ENCODE measurements at places on chromosomes 7 and 10.

- no peak for DNase-seq
Measured at GRCh38 chr7:27640884-27641574, 21.7 kb downstream of the HIBADH start.

- DNase-seq = peak; percentile 62
Measured at GRCh38 chr10:124651402-124651891, 92.7 kb downstream of the FAM53B start.

DNA sequence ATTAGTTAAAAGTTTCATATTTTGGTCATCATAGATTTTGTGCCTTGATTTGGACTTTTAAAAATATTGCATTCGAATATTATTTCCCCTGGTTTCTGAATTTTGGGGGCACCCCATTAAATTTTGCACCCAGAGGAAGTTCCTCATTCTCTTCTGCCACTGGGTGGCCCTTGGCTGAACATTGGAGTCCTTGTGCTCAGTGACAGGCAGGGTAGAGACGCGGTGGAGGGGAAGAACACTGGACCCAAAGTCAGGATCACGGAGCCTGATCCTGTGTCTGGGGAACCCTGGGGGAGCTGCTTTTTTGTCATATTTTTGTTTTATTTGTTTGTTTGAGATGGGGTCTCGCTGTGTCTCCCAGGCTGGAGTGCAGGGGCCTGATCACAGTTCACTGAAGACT is 74.7 kb downstream of the MKI67 start:
- DNase-seq = no peak

DNA sequence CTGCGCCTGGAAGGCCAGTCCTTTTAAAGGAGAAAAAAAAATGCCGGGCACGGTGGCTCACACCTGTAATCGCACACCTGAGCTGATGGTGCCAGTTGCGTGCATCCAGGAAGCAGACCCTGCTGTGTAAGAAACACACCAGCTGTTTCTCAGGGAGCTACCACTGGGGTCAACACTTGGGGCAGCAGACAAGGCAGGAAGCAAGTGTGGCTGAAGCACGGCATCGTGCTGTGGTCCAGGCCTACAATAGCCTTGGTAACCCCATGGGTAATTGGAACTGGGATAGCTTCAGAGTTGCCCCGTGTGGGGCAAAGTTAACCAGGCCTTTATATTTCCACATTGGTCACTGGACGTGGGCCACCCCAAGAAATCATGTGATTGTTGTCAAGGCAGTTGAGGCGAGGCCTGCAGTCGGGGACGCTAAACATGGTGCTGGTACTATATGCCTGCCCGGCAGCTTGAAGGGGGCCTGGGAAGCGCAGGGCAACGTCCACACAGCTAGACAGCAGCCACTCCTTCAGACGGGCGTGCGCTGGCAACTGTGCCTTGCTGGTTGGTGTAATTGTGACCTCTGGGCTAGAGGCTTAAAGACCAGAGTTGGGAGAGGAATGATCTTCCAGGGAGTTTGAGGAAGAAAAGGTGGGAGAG is 2.5 kb upstream of the TACR2 start:
- DNase-seq = no peak

GRCh38 chr7:66668677-66669076 is 40.0 kb downstream of the KCTD7 start:
- no peak for DNase-seq

DNA sequence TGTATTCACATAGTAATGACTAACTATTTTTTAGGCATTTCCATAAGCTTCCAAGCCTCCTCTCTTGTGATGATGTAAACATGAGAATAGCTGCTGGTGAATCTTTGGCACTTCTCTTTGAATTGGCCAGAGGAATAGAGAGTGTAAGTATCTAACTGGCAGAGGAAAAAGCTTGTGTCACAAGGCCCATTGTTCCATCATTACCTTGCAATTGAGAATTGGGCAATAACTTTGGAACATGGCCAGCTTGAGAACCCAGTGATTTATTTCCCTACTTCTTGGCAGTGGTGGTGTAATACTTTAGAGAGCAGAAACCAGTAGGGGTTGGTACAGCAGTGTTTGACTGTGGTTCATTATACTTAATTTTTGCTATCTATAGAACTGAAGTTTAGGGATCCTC is 12.0 kb downstream of the IFRD1 start:
- DNase-seq = no peak

DNA sequence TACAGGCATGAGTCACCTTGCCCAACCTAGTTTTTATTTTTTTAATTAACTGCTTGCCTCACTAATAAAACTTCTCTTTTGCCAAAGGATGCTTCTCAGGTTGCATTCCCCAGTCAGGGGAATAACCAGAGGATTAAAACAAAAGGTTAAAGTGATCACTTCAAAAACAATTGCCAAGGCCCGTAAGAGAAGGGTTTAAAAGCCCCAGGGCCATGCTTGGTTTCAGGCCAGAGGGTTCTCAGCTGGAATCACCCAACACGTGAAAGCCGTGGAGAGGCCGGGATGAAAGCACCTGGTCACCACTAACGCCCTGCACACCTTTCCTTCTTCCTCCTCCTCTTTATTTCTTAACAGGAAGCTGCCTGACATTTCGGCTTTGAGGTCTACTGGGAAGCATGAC is 587.5 kb downstream of the PTPRN2 start:
- no peak for DNase-seq

DNA sequence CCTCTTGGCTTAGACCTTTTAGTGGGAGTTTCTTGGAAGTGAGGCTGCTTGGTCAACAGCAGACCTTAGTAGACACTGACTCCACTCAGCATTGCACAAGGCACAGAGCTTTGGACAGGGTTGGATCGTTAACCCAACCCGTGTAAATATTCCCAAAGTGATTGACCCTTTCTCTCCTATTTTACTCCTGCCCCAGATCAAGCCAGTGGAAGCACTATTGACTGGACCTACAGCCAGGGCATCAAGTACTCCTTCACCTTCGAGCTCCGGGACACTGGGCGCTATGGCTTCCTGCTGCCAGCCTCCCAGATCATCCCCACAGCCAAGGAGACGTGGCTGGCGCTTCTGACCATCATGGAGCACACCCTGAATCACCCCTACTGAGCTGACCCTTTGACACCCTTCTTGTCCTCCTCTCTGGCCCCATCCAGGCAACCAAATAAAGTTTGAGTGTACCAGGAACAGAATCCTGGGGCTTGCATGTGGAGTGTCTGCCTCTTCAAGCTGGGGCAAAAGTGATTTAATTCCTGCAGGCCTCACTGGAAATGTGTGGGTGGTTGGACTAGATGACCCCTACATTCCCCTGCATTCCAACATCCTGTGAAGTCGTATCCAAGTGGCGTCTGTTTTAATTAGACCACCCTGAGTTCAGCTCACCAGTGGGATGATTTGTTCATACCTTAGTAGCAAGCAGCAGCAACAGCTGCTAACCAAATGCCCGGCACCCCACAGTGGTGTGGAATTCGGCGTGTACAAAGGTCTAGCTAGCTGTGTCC is 7.5 kb downstream of the CPA1 start:
- no peak for DNase-seq

DNA sequence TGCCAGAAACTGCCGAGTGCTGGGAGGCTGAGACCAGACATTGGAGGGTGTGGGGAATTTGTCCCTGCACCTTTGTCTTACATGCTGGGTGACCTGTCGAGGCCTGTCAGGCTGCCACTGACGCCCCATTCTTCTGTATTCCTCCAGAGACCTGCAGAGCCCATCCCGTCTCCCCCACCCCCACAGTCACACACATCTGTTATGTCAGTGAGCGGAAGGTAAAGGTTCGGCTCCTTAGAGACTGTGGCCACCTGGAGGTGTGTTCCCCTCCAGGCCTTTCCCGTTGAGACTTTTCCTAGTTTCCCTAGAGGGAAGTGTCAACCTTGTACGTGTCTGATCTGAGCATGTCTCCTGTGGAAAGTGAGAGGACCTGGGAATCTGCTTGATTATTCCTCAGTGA is 84.5 kb downstream of the ATXN7L1 start:
- DNase-seq = no peak

- no peak for DNase-seq
Measured at GRCh38 chr10:94251568-94251967, 111.2 kb downstream of the NOC3L start.

Measured in CD8-positive, alpha-beta memory T cell (primary cell).